Pancreas (tissue), 10 donors: ENCODE measurements at places on chromosomes 4 and X. TPM values are rescaled to one million over a fixed set of nuclear protein-coding genes. Genes with fewer than 3 reads are reported as not detected.

GRCh38 chr4:69707807-69708206 is 52.6 kb downstream of the SULT1B1 start:
- no peaks in the 10 kb centered on the region for H3K4me1 ChIP-seq
- H3K36me3 ChIP-seq: no peaks in the 10 kb centered on the region
- no peak overlapping the region for H3K27ac ChIP-seq
- DNase-seq: no peak
- H3K4me3 ChIP-seq: no peak overlapping the region
- H3K27me3 ChIP-seq: no peaks in the 10 kb centered on the region

PCSK1N gene
- total RNA-seq: 19.9 TPM

CYTL1 gene
- 0.20 TPM for total RNA-seq

DNA sequence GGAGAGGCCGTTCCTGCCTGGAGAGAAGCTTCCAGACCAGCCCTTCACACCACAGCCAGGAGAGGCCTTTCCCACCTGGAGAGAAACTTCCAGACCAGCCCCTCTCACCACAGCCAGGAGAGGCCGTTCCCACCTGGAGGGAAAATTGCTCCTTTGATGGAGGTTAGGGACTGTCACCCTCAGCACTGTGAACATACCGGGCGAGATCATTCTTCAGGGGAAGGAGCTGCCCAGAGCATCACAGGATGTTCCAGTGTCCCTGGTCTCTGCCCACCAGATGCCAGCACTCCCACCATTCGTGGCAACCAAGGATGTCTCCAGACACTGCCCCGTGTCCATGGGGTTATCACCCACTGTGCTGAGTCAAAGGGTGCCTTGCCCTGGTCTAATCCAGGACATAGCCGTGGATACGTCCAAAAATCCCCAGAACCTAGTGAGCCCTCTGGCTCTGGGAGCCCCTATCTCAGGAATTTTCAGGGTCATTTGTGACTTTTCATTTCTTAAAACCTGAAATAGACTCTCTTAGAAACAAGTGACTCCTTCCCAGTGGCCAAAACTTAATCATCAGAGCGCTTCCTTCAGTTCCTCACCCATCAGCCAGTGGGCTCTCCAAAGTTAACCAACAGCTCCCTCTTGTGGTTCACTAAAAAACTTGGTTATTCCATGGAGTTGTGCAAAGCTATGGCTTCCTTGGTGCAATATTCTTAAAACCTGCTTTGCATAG is 80.2 kb downstream of the CRMP1 start:
- no peak overlapping the region for H3K4me3 ChIP-seq
- H3K27ac ChIP-seq: no peak overlapping the region
- H3K36me3 ChIP-seq: peaks cover 22% of the 10 kb centered on the region
- no peaks in the 10 kb centered on the region for H3K27me3 ChIP-seq

PDCL2 gene
- total RNA-seq: not detected

BEX1 gene
- total RNA-seq: 22.9 TPM

DNA sequence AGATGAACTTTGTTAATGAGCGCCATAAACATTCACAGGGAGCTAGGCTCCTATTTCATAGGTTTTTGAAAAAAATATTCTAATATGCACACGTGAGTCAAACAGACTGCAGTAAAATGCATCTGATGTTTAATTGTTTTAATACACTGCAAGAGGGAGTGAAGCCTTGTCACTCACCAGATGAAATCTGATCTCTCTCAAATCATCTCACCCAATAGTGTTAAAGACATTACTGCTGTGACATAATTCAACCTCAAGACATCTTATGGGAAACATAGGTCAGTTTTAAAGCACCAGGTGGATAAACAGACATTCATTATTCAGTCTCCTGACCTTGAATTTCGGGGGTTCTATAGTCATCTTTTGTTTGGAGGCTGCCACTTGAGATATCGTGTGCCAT is 148.3 kb downstream of the MAML3 start:
- no peak overlapping the region for H3K27ac ChIP-seq
- peaks cover 5% of the 10 kb centered on the region for H3K4me1 ChIP-seq
- H3K27me3 ChIP-seq: no peaks in the 10 kb centered on the region
- H3K4me3 ChIP-seq: no peak overlapping the region
- no peaks in the 10 kb centered on the region for H3K36me3 ChIP-seq

UXT gene
- 71.0 TPM for total RNA-seq

DNA sequence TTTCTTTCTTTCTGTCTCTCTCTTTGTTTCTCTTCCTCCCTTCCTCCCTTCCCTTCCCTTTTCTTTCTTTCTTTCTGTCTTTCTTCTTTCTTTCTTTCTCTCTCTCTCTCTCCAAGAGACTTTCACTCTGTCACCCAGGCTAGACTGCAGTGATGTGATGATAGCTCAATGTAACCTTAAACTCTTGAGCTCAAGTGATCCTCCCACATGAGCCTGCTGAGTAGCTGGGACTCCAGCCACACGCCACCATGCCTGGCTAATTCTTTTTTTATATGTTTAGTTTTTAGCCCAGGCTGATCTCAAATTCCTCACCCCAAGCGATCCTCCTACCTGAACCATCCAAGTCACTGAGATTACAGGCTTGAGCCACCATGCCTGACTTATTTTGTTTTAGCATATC is 64.3 kb upstream of the EMCN start:
- H3K27ac ChIP-seq: no peak overlapping the region
- H3K36me3 ChIP-seq: no peaks in the 10 kb centered on the region
- H3K4me1 ChIP-seq: no peaks in the 10 kb centered on the region
- no peak overlapping the region for H3K4me3 ChIP-seq
- no peak for DNase-seq

COL25A1 gene
- total RNA-seq: 0.20 TPM
